ENCODE measurements at places on chromosomes 3 and 15. TPM values are rescaled to one million over a fixed set of nuclear protein-coding genes. Genes with fewer than 3 reads are reported as not detected.

The C3orf22 gene
- total RNA-seq, result not detected

The LNP1 gene
- total RNA-seq, result 0.77 TPM

The PEX11A gene
- 8.6 TPM for total RNA-seq

The TEX55 gene
- not detected for total RNA-seq

The STRC gene
- not detected for total RNA-seq

The CCK gene
- 2.1 TPM for total RNA-seq

The GRM2 gene
- total RNA-seq, result 0.14 TPM

The PIGZ gene
- total RNA-seq, result 1.3 TPM

The MITF gene
- total RNA-seq, result 6.6 TPM

The GOLGA6D gene
- not detected for total RNA-seq

The INKA1 gene
- 2.4 TPM for total RNA-seq

The GUCA1C gene
- total RNA-seq, result not detected

The LPCAT4 gene
- total RNA-seq, result 65.1 TPM

The IFT57 gene
- total RNA-seq, result 43.5 TPM

The CTXN2 gene
- total RNA-seq, result 0.07 TPM

The TM4SF4 gene
- 42.5 TPM for total RNA-seq

The NMNAT3 gene
- total RNA-seq, result 0.88 TPM

The COL8A1 gene
- total RNA-seq, result not detected

The POPDC2 gene
- total RNA-seq, result 0.44 TPM

The ANP32A gene
- 261 TPM for total RNA-seq

The VWA5B2 gene
- total RNA-seq, result 0.60 TPM

The CNTN4 gene
- total RNA-seq, result not detected

The KLHL40 gene
- total RNA-seq, result not detected

The HAUS2 gene
- 19.3 TPM for total RNA-seq

The THRB gene
- 1.1 TPM for total RNA-seq

The EDC3 gene
- total RNA-seq, result 21.2 TPM

The RTP1 gene
- not detected for total RNA-seq

The ALDH1A2 gene
- total RNA-seq, result 1.1 TPM

The CCR5 gene
- total RNA-seq, result not detected

The KBTBD13 gene
- total RNA-seq, result not detected

The NOX5 gene
- 0.13 TPM for total RNA-seq

The ZPLD1 gene
- not detected for total RNA-seq

The KLF15 gene
- total RNA-seq, result 0.73 TPM

The ST8SIA2 gene
- 0.70 TPM for total RNA-seq

The SPINT1 gene
- 0.82 TPM for total RNA-seq

The TAGLN3 gene
- not detected for total RNA-seq

The LSMEM2 gene
- total RNA-seq, result 0.10 TPM

The PPARG gene
- total RNA-seq, result 43.6 TPM

The UACA gene
- 25.9 TPM for total RNA-seq

The LXN gene
- total RNA-seq, result 50.4 TPM

The FBXO40 gene
- not detected for total RNA-seq

The ZBBX gene
- total RNA-seq, result not detected

The SCN5A gene
- total RNA-seq, result 1.6 TPM

The APPL1 gene
- total RNA-seq, result 19.8 TPM

The BFSP2 gene
- total RNA-seq, result not detected

The PLS1 gene
- 11.1 TPM for total RNA-seq

The KCNAB1 gene
- total RNA-seq, result not detected

The ALS2CL gene
- 7.8 TPM for total RNA-seq

The SLC49A4 gene
- total RNA-seq, result 13.8 TPM
